A549 treated with dexamethasone at 1 μM for 4 hours (cell line): ENCODE measurements at places on chromosomes 13 and 19. TPM values are rescaled to one million over a fixed set of nuclear protein-coding genes. Genes with fewer than 3 reads are reported as not detected.

LSM4 gene
- 216 to 242 TPM (median 226 TPM) in 5 replicates for total RNA-seq

KANK3 gene
- 5.9 to 7.3 TPM (median 6.7 TPM) in 5 replicates for total RNA-seq

MISP3 gene
- 2.0 to 4.6 TPM (median 3.6 TPM) in 5 replicates for total RNA-seq

ZNF71 gene
- 9.1 to 12.8 TPM (median 12.0 TPM) in 5 replicates for total RNA-seq

CIRBP gene
- total RNA-seq: 102 to 197 TPM (median 115 TPM) in 5 replicates

C5AR1 gene
- total RNA-seq: 1.2 to 3.3 TPM (median 2.4 TPM) in 5 replicates

PRTN3 gene
- 0.17 to 0.66 TPM (median 0.42 TPM) in 5 replicates for total RNA-seq

CYP4F8 gene
- total RNA-seq: not detected in 5 replicates

DACH1 gene
- total RNA-seq: not detected in 5 replicates

CCDC70 gene
- total RNA-seq: not detected in 5 replicates

SPACA4 gene
- 0.08 to 0.11 TPM in 2 of 5 replicates, not detected in the others for total RNA-seq

ANGPTL8 gene
- total RNA-seq: not detected in 5 replicates

PCID2 gene
- 35.1 to 40.3 TPM (median 37.7 TPM) in 5 replicates for total RNA-seq

PTGER1 gene
- total RNA-seq: 0.08 to 0.14 TPM (median 0.12 TPM) in 4 of 5 replicates, not detected in the other

PSG6 gene
- total RNA-seq: not detected in 5 replicates

TMEM86B gene
- total RNA-seq: 2.5 to 4.7 TPM (median 3.8 TPM) in 5 replicates

MIA gene
- 0.30 to 0.33 TPM in 2 of 5 replicates, not detected in the others for total RNA-seq
